ENCODE measurements at places on chromosomes 7 and 10.

DNA sequence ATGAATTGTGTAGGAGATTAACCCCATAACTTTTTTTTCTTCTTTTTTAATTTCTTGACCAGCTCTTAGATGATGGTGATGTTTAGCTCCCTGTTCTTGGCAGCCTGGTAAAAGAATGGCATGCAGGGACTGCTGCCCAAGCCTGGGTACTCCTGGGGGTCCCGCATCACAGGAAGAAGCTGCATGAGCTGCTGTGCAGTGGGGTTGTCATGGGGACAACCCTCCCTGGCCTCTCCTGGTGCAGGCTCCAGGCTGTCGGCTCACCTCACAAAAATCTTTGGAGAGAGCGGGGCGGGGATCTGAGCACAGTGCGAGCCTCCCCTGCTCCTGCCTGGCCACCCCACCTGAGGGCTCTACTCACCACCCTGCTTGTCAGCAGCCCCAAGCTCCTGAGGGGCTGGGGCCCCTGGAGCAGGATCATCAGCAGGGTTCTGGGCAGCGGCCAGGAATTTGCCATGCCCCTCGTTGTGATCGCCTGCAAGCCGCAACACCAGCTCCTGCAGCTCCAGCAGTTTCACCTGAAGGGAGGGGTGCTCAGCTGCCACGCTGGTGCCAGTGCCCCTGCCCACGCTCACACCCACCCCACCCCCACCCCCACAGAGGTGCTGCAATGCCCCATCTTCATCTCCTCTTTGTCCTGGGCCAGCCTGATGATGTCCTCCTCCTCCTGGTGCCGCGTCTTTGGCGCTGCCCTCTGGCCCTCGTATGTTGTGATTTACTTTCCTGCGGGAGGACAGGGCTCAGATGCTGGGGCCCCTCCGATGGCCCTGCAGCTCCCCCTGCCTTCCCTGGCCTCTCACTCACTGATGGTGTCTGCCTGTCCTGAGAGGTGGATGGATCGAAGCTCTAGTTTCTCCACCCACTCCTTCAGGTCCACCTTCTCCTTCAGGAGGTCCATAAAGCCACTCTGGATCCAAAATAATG is 15.5 kb upstream of the MTPAP start:
- DNase-seq: no peak

- no peak for DNase-seq
Observed at GRCh38 chr10:4834898-4835405, 8.9 kb downstream of the AKR1E2 start.

GRCh38 chr10:92475357-92475868 is 98.5 kb downstream of the IDE start:
- no peak for DNase-seq

GRCh38 chr10:132397671-132398565 is 918 bp downstream of the PWWP2B start:
- DNase-seq: no peak

- no peak for DNase-seq
Observed at GRCh38 chr10:121309164-121309563, 289.1 kb downstream of the FGFR2 start.

DNA sequence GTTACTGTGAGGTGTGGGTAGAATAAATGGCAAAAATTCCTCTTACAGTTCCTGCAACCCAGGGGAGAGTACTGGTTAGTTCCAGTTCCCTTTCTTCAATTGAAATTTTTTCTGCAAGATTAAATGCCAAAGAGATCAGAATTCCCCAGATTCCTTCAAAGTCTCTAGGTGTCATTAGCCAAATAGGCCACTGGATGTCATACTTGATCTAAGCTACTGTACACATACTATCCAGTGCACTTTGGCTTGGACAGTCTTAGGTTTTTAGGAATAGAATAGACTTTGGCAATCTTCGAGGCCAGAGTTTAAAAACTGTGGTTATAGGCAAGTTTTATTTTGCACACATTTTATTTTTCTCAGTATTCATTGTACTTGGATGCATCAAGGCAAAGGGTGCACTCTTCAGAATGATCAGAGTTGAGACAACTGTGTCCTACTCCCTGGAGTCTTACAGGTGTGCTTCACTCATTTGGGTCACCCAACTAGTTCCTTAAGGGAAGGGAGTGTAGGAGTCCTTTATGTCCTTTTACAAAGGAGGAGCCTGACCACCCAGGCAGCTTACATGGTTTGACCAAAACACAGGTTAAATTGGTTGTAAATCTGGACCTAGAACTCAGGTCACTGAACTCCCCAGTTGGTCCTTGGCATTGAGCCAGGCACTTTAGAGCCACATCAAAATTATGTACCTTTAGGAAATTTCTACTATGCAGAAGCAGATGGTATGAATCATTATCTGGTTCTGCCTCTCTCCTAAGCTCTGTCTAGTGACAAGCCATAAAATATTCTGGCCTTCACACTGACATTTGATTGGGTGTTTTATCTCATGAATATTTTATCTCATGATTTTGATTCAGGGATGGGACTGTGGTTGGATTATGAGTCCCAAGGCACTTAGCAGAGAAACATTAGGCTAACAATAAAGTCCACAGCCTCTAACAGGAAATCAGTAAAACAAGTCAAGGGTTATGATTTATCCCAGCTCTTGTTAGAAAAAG is 49.5 kb downstream of the ASAH2B start:
- no peak for DNase-seq

- no peak for DNase-seq
Observed at GRCh38 chr7:89077992-89078391, 282.5 kb upstream of the TEX47 start.

- DNase-seq: no peak
Observed at GRCh38 chr7:106178593-106179134, 66.6 kb upstream of the SYPL1 start.

DNA sequence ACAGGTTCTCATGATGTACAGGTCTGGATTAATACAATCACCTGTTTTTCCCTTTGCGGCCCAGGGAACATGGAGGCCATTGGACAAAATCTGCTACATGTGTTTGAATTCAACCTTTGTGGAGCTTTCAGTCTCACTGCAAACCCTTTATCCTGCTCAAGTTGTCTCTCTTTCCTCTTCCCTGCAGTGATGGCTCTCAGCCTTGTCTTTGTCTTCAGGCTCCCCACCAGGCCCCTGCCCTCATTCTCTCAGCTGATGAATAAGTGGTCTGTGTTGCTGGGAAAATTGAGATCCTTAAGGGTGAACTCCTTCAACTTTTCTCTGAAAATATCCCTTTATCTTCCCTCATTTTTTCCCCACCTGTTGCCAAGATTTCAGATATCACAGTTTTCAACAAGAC is 791.2 kb downstream of the GRID1 start:
- DNase-seq: no peak

DNA sequence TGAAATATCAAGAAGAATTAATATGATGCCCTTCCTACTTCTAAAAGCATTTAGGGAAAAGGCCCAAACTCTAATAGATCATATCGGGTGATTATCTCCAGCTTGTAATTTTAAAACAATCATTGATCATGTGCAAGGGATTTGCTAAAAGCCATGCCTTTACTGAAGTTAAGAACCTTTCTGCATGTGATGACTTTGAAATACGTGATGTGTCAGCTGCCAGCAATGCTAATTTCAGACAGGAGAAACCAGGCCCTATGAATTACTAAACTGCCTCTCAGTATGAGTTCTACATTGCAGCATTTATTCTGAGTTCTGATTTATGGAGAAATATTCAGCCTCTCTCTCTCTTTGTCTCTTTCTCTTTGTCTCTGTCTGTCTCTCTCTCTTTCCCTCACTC is 203.6 kb upstream of the AKR1E2 start:
- DNase-seq: no peak

GRCh38 chr10:44153918-44154670 is 230.8 kb downstream of the CXCL12 start:
- no peak for DNase-seq

- DNase-seq: no peak
Observed at GRCh38 chr7:17380736-17381662, 82.5 kb downstream of the AHR start.

DNA sequence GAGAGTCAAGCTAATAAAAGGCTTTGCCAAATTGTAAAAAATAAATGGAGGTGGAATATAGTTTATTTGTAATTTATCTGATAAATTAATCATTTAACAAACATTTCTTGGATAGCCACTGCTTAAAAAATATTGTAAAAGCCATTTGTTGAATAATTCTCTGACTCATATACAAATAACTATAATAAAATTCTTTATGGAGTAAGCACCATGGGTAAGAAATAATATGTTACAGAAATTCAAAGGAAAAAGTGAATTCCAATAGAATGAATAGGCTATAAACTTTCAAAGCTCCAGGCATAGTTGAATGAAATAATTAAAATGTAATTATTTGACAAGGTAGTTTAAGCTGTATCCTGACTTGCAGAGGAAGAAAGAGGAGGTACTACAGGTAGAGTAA is 291.4 kb upstream of the TMEM229A start:
- DNase-seq: no peak

DNA sequence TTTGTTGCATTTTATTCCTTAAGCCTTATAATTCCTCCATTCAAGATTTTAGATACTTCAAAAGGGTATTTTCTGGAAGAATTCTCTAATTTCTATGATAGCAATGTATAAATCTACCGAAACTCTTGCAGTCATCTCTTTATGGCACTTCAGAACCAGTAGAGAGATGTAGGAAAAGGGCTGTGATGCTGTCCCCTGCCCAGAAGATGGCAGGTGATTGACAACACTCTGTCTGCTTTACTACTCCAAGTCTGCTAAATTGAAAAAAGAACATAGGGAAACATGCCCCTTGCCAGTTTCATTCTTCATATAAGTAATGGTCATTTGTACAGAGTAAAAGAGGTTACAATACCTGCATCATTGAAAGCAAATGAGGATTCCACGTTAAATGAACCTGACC is 5.1 kb downstream of the TCTN3 start:
- DNase-seq: no peak

DNA sequence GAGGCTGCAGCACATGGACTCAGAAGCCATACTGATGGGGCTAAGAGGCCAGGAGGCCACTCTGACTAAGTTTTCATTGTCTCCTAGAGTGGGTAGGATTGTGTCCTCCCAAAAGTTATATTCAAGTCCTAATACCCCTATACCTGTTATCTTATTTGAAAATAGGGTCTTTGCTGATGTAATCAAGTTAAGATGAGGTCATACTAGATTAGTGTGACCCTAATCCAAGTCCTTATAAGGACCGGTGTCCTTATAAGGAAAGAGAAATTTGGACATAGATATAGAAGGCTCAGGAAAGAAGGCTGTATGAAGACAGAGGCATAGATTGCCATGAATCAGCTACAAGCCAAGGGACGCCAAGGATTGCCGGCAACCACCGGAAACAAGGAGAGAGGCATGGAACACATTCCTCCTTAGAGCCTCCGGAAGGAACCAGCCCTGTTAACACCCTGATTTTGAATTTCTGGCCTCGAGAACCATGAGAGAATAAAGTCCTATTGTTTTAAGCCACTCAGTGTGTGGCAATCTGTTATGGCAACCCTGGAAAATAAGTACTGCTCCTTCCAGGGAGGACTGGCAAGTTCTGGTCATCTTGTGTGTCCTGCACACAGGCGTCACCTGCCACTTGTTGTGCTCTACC is 157.0 kb downstream of the EMX2 start:
- DNase-seq: no peak

DNA sequence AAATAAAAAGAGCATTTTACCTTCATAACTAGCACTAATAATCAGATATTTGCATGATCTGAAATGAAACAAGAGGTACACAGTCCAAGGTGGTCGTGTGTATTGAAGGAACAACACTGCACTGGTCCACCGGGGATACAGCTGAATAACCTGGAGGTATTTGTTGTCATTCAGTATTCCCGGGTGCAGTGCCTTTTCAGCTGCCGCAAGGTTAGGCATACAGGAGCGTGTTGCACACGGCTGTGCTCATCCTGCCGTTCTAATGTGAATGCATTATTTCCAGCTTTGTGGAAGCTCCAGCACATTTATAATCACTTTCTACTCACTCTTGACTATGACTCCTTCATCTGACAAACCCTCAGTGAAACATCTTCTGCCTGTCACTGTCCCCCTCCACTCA is 377.8 kb downstream of the GFRA1 start:
- DNase-seq: peak; percentile 10

DNA sequence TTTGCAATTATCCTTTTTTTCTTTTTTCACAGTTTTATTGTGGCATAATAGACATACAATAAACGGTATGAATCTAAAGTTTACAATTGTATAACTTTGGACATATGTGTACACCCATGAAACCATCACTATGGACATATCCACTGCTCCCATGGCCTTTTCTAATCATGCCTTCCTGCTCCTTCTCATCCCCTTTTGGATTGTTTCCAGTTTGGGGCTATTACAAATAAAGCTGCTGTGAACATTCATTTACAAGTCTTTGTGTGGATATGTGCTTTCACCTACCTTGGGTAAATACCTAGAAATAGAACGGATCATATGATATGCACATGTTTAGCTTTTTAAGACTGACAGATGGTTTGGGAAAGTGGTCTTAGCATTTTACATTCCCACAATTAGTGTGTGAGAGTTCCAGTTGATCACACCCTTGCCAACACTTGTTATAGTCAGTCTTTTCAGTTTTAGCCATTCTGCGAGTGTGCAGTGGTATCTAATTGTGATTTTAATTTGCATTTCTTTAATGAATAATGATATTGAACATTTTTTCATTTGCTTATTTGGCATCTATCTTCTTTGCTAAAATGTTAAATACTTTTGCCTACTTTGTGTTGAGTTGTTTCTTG is 120.9 kb upstream of the KAT6B start:
- no peak for DNase-seq

- no peak for DNase-seq
Observed at GRCh38 chr7:3106361-3106826, 62.7 kb upstream of the CARD11 start.

DNA sequence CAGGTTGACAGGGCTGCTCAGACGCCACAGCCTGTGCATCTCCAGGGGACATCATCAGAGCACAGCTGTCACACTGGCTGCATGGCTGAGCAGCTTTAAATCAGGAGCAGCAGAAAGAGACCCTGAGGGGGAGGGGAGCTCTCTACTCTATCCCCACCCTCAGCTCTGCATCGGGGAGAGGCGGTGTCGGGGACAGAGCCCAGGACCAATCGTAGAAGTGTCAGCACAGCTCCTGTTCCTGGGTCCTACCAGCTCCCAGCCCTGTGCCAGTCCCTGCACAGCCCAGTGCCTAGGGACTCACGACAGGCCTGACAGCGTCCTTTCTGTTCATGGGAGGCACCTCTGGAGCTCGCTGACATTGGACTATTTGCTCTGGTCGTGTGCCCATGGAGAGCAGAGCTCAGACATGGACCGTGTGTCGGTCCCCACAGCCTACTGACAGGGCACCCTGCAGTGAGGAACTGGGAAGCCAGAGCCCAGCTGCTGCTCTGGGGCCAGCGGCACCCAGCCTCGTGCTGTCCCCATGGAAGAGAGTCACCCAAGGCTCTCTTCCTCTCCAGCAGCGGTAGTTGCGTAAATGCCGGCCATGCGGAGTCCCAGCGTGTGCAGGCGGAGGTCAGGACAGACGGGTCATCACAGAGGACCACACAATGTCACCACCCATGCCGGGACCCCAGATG is 20.4 kb upstream of the ANTXRL start:
- DNase-seq: no peak

DNA sequence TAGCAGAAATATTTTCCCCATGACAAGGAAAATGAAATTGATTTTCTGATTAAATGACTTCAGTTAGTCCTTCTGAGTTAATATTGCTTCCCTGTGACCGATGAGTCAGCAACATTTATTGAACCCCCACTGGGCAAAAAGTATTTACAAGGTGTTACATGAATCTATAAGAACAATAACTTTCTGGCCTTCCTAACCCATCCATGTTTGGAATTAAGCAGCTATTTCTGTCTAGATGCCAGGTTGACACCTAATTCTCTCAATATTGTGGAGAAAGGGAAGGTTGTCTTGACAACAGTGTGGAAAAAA is 112.9 kb upstream of the JAZF1 start:
- DNase-seq: no peak

Measured in nephron progenitor cell (in vitro differentiated cells).